MV-4-11 (cell line): ENCODE measurements at places on chromosomes 6 and 20.

DNA sequence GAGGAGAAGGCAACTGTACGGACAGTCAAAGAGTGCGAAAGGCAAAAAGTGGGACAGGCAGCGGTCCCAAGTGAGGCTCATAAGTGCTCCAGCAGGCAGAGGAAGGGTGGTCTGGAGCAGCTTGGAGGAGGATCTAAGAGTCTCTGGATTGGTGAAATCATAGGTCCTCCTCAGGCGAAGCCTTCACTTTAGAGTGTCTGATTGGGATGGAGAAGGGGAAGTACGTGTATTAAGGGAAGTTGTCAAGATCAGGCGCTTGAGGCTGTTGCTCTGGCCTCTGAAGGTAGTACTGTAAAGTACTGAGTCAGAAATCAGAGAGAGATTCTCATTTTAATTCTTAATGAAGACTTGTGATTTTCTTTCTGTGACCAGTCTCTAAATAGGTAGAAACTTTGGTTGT lies 185.6 kb downstream of the KIF16B start:
- peak; percentile 31 for DNase-seq

GRCh38 chr6:159104163-159104925 lies 59.6 kb upstream of the TAGAP start:
- peak; percentile 48 for DNase-seq

DNA sequence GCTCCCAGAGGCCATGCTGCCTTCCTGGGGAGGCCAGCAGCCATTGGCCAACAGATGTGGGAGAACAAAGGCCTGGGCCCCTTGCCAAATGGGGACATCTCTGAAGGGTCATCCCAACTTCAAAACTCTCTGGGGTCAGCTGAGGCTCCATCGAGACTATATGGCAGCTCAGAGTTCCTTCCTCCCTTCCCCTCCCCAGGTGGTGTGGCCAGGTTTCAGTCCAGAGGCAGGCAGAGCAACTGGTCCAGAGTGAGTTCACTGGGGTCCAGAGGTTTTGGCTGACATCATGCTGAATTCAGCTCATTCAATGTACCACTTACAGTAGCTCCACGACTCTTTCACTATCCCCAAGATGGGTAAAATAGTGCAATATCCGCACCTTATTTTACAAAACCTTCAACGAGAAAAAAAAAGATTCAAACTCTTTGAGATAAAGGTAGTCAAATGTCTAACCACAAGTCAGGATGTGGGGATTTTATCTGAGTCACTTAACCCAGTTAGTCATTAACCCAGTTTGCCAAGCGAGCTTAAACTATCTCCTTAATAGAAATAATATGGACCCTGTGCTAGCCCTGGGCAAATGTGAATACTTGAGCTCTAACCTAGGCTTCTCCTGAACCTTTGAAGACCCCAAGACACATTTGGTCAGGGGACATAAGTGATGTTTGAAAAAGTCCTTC lies 108.4 kb upstream of the PLEKHG1 start:
- DNase-seq = peak; percentile 1

- DNase-seq = no peak
Measured at GRCh38 chr20:34401741-34402455, 38.8 kb downstream of the ITCH start.

DNA sequence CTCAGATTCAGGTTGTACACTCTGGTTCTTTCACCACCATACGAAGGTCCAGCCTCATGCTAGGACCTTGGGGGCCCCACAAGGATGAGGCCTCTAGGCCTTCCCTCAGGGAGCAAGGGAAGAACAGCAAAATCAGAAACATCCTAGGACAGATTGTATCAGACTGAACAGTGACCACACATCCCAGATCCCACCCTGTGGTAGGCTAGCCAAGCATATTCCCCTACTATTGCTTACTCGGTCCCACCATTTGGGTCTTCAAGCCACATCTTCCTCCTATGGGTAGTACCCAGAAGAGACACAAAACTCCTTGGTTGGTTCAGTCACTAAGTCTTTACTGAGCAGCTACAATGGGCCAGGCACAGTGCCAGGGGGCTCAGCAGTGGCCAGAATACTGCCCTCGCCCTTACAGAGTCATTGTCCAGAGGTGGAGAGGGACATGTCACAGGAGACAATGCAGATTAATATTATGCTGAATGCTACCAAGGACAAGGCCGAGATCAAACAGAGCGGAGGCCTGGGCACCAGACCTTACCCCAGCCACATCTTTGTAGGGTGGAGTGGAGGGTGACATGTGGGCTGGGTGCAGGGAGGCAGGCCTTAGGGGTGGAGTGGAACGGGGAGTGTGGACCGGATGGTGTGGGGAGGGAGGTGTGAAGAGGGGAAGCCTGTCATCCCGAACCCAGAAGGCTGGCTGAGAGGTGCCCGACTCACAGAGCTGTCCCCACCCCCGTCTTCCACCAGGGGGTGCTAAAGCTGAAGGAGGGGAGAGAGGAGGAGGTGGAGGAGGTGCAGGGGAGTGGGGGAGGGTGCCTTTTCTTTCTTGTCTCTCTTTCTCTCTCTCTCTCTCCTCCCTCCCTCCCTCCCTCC lies 6.8 kb upstream of the MAPK13 start:
- peak; percentile 67 for DNase-seq

DNA sequence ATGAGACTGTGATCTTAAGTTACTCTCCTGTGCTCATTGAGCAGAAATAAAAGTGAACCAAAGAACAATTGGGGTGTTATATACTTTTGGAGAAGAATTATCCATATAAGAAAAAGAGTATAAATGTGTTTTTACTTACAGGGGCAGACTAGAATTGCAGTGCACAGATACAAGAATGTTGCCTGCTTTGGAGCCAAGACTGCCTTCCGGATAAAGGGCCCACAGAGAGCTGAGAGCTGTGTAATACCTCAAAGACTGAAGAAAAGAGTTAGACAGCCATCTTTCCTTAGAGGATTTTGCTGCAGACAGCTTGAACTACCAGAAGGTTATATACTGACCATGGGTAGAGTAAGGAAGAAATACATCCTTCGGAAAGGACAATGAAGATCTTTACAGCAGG lies 1235.5 kb upstream of the CITED2 start:
- DNase-seq = no peak
